ENCODE measurements at places on chromosomes 7 and 10. TPM values are rescaled to one million over a fixed set of nuclear protein-coding genes. Genes with fewer than 3 reads are reported as not detected.

LRRN3 gene
- total RNA-seq, result 26.1 TPM

POLR2J3 gene
- 6.5 TPM for total RNA-seq

SPDYE2B gene
- not detected for total RNA-seq

CALCR gene
- total RNA-seq, result not detected

STEAP4 gene
- not detected for total RNA-seq

AKR1D1 gene
- total RNA-seq, result not detected

DNA sequence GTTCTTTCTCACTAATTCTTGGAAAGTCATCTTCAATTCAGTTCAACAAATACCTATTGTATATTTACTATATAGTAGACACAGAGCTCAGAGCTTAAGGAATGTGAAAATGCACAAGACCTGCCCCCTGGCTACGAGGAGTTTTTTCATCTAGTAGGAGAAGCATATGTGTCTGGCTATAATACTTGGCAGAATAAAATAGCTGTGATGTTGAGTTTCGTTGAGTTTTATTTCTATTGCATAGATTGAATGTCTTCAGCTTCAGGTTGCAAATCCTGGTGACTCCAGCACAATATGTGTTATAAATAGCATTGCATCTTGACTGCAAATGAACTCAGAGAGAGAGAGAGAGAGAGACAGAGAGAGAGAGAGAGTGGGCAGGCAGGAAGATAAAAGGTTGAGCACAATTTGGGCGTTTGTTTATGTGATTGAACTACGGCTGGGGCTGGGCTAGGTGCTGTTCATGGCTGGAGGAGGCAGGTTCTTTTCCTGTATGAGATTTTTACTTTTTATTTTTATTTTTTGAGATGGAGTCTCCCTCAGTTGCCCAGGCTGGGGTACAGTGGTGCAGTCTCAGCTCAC is 229.6 kb downstream of the GALNT17 start:
- no peak for DNase-seq

- DNase-seq, result peak; percentile 48
These were observed at the start of gene SEMA3E for GRCh38 chr7:83648464-83649241. Gene SEMA3E, minus strand, starts transcription at chr7:83649139.

- no peak for DNase-seq
These were observed 3.1 kb upstream of the HOXA9 start for GRCh38 chr7:27168265-27168947.

DNA sequence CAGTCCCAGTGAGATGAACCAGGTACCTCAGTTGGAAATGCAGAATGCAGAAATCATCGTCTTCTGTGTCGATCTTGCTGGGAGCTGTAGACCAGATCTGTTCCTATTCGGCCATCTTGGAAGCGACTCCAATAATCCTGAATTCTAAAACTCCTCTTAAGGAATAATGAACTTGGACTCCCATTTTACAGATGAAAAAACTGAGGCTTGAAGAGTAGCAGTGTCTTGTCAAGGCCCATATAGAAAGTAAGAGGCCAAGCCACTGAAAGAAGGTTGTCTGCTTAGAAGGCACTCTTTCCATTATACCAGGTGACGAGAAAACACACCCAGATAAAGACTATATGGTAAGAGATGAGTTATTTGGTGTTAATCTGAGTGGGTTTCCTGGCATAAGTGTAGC is 148.6 kb upstream of the LAMB4 start:
- DNase-seq, result no peak

DNA sequence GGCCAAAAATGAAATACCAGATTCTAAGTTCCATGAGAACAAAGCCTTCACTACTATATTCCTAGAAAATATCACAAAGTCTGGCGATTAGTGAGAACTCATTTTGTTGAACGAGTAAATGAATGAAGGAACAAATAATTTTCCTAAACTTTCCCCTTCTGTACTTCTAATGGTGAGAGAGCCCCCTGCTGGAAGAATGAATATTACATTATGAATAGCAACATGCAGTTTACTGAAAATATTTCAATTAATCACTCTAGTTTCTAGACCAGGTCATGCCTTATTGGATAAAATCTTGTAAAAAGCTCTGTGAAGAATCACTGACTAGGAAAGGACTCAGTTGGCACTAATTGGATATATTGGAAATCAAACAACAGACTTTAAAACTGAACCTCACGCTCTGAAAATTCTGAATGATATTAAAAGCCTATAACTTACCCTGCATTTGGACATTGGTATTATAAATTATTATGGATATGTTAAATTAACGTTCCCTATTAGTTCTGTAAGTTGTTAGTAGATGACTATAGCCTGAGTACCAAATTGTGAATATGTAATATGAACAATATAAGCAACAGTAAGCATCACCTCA is 32.4 kb upstream of the MTPN start:
- DNase-seq, result peak; percentile 18

- DNase-seq, result no peak
These were observed 56.7 kb upstream of the JCAD start for GRCh38 chr10:30116041-30116491.

DNA sequence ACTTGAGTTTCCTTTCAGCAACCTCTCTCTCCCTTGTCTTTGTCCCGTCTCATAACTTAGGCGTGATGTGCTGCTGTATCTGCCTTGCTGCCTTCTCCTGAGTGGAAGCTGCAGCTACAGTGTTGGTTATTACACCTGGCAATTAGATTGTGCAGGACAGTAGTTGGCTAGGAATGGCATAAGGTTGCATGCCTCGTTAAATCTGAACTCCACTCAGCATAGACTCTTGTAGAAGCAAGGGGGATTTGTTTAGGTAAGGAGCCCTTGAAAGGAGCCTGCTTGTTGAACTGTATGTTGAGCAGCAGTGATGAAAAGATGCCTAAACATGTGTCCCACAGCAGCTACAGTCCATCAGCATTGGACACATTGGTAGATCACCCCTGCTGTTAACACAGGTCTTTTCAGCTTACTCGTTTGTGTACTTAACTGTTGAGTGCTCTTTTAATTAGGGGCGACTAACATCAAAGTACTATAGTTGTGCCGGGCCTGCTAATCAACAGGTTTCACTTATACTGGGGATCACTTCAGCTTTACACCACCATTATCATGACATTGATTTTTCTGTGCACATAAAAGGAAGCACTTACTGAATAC is 225.0 kb downstream of the AUTS2 start:
- no peak for DNase-seq

GRCh38 chr10:106571192-106571946 is 593.1 kb downstream of the SORCS1 start:
- DNase-seq, result no peak

- DNase-seq, result no peak
These were observed 591.5 kb downstream of the AUTS2 start for GRCh38 chr7:70189776-70190175.

- no peak for DNase-seq
These were observed 493.0 kb downstream of the LRMDA start for GRCh38 chr10:75924309-75924902.
